ENCODE measurements at places on chromosomes 16 and 17.

GRCh38 chr17:81419319-81419885 lies 24.1 kb downstream of the BAHCC1 start:
- DNase-seq, result no peak

GRCh38 chr17:73021771-73022170 lies 70.7 kb downstream of the SLC39A11 start:
- DNase-seq, result no peak

DNA sequence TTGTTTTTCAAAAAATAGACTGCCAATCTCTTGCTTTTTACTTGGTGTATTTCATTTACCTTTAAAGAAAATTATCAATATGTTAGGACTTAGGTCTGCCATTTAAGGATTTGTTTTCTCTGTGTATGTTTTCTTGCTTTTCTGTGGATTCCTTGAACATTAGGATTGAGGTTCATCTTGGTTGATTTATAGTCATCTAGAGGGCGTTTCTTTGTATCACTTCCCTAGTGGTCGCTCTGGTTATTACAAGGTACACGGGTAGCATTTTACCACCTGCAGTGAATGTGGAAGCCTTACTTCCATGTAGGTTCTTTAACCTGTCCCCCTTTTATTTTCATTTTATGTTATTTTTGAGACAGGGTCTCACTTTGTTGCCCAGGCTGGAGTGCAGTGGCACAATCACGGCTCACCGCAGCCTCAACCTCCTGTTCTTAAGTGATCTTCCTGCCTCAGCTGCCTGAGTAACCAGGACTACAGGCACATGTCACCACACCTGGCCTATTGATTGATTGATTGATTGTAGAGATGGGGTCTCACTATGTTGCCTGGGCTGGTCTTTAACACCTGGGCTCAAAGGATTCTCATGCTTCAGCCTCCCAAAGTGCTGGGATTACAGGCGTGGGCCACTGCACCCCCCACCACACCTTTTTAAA lies 35.2 kb upstream of the CBX4 start:
- no peak for DNase-seq

- DNase-seq, result no peak
Measured at GRCh38 chr17:71115669-71115972, 946.3 kb downstream of the KCNJ2 start.

DNA sequence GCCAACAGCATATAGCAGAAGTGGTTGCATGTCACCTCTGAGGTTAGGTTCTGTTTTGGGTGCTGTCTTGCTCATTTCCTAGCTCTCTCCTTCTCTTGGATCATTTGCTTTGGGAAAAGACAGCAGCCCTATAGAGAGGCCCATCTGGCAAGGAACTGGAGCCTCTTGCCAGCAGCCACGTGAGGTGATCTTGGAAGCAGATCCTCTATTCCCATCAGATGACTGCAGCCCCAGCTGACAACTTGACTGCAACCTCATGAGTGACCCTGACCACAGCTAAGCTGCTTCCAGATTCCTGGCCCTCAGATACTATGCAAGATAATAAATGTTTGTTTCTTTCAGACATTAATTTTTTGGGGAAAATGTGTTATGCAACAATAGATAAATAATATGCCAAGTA lies 213.3 kb upstream of the HS3ST4 start:
- no peak for DNase-seq

GRCh38 chr17:57466017-57466471 lies 209.7 kb downstream of the MSI2 start:
- no peak for DNase-seq

- no peak for DNase-seq
Measured at GRCh38 chr17:77746896-77747554, 211.5 kb upstream of the TNRC6C start.

- no peak for DNase-seq
Measured at GRCh38 chr16:3256866-3257465, 533 bp upstream of the MEFV start.

Measured in effector memory CD8-positive, alpha-beta T cell (primary cell).